ENCODE measurements at places on chromosomes 1 and 21. TPM values are rescaled to one million over a fixed set of nuclear protein-coding genes. Genes with fewer than 3 reads are reported as not detected.
A peak's percentile ranks its signal among the peaks of the same experiment; 100 is the strongest.

DNA sequence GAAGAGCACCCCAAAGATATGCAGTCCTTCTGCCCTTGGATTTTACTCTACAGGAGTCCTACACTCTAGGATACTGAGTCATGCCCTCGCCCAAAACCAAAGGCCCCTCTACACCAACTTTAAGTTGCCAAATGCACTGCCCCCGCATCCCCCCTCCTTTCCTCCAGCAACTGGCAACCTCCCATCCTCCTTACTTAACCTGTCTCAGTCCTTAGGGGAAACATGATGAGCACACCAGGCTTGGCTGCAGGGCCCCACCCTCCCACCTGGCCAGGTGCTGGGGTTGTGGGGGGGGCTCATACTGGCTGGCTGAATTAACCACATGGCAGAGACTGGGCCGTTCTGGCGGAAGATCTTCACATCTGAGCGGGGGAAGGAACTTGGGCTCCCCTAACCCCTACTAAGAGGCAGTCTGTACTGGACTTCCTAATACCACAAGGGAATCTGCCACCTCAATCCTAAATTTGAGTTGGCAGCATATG, 1.2 kb downstream of the HDGF start:
- peak overlapping the region; percentile 96 for H3K27ac ChIP-seq
- no peaks in the 10 kb centered on the region for H3K27me3 ChIP-seq
- peak; percentile 71 for DNase-seq
- H3K4me3 ChIP-seq: peak overlapping the region; percentile 97
- peaks cover 42% of the 10 kb centered on the region for H3K4me1 ChIP-seq
- H3K36me3 ChIP-seq: peaks cover 43% of the 10 kb centered on the region

The LCE3E gene
- total RNA-seq: not detected

The TNFRSF18 gene
- 250 TPM for total RNA-seq

DNA sequence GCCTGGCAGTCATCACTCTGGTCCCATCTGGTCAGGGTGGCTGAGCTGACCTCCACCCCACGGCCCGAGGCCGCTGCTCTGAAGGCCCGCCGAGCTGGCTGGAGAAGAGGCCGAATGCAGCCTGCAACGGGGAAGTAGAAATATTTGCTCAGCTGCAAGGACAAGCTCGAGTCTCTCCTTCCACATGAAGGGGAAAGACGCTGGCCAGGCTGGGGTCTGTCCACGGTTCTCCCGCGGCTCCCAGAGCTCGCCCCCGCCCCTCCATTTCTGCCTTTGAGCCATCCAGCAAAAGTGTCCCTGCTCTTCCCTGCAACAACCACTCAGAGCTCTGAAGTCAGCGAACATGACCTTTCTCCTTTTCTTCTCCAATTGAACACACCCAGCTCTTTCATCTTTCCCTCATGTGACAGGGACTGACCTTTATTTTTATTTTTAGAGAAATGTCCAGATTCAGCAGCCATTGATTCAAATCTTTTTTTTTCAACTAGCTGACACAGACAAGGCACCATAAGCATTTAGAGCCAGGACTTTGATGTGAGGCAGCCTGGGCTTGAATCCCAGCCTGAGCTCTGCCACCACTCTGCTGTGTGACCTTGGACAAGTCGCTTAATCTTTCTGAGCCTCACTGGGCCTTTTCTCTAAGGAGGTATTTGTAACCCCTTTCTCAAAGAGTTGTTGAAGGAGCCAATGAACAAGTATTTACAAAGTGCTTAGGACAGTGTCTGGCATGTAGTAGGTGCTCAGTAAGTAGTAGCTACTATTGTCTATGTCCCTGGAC, 149.3 kb upstream of the WNT4 start:
- peaks cover 19% of the 10 kb centered on the region for H3K27me3 ChIP-seq
- peaks cover 6% of the 10 kb centered on the region for H3K4me1 ChIP-seq
- DNase-seq: no peak

All from activated CD4-positive, alpha-beta T cell treated with anti-CD3 and anti-CD28 coated beads, Interleukin-2, amount 10 ng/mL, durations not matched to agents 24 days and 14 days (primary cell).